Aorta (tissue), 5 donors: ENCODE measurements at places on chromosomes 2 and 18. TPM values are rescaled to one million over a fixed set of nuclear protein-coding genes. Genes with fewer than 3 reads are reported as not detected.

The TCF7L1 gene
- 27.9 TPM for polyA plus RNA-seq

The RESP18 gene
- polyA plus RNA-seq: not detected

The SGPP2 gene
- 1.6 TPM for polyA plus RNA-seq

The AFF3 gene
- 0.41 TPM for polyA plus RNA-seq
